SK-N-SH (cell line): ENCODE measurements at places on chromosomes 4 and X.

DNA sequence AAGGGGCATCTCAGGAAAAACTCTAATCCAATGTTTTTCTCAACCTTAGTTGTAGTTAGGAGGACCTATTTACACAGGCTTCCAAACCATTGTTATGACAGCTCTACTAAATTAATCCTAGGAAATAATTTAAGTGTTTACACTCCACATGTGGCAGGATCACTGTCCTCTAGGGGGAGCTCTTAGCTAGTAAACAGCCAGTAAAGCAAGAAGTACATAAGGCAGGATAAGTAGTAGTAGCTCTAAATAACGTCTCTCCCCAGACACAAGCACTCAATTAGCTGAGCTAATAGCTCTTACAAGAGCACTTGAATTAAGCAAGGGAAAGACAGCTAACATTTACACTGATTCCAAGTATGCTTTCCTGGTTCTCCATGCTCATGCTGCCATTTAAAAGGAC is 37.3 kb downstream of the NUDT11 start:
- DNase-seq, result no peak

DNA sequence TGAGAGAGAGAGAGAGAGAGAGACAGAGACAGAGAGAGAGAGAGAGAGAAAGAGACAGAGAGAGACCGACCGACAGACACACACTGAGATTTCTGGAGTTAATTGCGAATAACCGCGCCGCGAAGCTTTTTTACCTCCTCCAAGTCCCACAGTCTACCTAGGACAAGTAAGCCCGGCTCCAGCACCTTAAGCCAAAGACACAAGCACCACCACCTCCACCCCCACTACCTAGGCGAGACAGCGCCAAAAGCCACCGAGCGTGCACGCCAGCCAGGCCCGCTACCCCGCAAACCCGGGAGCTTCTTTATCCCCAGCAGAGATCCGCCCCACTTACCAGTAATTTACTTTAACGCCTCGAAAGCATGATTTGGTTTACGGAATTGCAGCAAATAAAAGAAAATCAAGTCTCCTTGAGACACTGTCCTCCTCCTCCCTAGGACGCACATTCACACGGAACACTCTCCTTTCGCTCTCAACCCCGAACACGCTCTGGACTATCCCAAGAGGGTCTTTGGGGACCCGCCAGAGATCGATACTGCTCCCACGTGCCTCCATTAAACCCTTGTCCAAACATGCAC is 649.6 kb upstream of the DIPK2B start:
- DNase-seq, result no peak

DNA sequence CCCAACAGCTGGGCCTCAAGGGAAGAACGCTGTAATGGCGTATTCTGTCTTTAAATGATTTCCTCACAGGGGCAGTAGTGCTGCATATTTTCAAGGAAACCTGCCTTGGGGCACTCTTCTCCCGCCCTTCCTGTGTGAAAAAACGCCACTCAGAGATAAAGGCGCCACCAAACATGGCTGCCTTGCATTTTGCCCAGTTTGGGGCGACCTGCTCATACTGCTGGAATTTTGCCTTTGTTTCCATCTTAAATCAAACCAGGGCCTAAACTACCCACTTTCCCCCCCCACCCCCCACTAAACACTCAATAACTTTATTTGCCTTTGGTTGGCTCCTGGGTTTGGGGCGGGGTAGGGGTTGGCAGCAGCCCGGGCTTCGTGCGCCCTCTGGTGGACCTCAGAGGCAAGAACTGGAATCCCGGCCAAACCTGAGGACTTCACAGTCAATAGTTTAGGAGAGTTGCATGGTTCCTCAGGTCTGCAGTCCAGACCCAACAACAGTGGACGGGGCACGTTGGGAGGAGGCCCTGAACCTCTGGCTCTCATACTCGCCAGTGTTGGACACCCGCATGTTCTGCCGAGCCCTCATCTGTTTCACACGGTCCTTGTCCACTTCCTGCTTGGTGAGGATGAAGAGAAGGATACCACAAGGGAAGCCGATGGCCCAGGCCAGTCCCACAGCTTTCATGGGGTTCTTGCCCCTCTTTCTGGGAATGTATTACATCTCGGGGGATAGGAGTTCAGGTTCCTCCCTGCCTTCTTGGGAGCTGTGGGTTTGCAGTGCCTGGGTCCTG is 220.1 kb upstream of the STK26 start:
- DNase-seq, result peak; percentile 71

- DNase-seq, result no peak
Observed at GRCh38 chr4:40825014-40825838, 75.5 kb downstream of the NSUN7 start.

- DNase-seq, result no peak
Observed at GRCh38 chr4:125060376-125060775, 254.4 kb upstream of the FAT4 start.

- DNase-seq, result no peak
Observed at GRCh38 chr4:140556372-140557085, 12.2 kb downstream of the UCP1 start.

- no peak for DNase-seq
Observed at GRCh38 chr4:15690020-15690809, 8.6 kb downstream of the FAM200B start.

GRCh38 chrX:17247144-17247543 is 127.9 kb upstream of the NHS start:
- no peak for DNase-seq

- DNase-seq, result no peak
Observed at GRCh38 chrX:19727887-19728648, 159.3 kb downstream of the SH3KBP1 start.

DNA sequence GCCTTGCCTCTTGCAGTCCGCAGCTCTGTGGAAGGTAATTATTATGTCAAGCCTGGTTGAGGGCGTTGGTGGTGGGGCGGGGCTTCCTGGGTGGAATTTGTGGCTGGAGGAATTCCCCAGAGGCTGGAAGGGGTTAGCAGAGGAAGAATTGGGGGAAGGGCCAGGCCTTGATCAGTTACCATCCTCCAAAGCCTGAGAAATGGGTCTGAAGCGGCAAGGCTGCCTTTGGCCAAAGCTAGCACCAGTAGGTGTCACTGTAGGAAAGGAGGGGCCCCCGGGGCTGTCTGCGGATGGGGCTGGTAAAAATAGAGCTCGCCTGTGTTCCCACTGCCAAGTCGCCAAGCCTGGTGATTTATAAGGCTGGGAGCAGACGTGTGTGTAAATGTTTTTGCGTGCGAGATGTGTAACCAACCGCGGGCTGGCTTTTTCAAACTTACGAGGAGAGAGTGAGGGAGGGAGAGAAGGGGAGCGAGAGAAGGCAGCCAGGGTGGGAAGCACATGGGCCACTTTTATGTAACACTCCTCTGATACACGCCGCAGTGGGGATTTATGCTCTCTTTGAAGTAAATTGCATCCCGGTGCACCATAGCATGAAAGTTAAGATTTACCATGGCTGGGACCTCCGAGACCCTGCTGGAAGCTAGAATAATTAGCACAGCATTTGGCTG is 367.0 kb downstream of the BCOR start:
- peak; percentile 63 for DNase-seq

DNA sequence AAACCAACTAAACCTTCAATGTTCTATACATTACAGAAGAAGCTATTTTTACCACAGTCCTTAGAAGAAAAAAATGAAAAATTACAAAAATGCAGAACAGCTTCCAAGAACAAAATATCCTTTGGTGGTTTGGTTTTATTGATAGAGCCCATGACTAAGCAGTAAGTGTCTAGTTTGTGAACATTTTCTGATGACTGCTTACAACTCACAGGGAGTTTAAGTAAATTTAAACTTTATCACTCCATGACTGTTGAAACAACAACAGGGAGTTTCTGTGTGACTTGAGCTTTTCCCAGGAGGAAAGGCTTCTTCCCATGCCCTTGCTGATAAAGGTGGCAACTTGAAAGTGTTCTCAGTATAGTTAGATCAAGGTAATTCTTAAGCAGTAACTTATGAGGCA is 2.9 kb downstream of the PF4 start:
- no peak for DNase-seq

GRCh38 chrX:130079824-130080406 is 30.4 kb downstream of the ELF4 start:
- peak; percentile 75 for DNase-seq

- DNase-seq, result no peak
Observed at GRCh38 chrX:15151267-15152186, 118.4 kb downstream of the ASB9 start.

- DNase-seq, result no peak
Observed at GRCh38 chr4:4775493-4776004, 83.9 kb upstream of the MSX1 start.

DNA sequence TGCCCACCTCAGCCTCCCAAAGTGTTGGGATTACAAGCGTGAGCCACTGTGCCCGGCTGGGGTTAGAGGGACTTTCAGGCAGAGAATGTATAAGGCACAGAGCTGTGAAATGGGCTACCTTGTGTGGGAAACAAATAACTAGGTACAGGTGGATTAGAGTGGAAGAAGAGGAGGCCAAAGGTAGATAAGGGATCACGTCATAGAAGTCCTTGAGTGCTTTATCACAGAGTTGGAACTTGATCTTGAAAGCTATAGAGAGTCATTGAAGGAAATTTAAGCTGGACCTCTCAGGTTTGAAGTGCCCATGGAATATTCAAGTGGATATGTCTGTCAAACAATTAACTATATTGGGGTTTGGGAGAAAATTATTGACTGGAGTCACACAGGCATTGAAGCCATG is 8.4 kb downstream of the N4BP2 start:
- no peak for DNase-seq

- DNase-seq, result no peak
Observed at GRCh38 chrX:121064579-121064978, 17.2 kb downstream of the GLUD2 start.

DNA sequence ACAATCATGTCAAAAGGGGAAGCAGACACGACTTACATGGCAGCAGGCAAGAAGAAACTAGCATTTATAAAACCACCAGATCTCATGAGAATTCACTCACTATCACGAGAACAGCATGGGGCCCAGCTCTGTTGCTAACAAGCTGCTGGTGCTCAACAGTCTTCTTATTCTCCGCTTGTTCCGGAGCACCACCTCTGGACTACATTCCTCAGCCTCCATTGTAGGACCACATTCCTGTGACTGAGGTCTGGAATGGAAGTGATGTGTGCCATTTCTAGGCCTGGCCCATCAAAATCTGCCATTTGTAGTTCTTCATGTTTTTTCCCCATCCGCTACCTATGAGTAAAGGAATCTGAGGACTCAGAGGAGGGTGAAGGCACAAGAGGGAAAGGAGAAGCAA is 111.5 kb upstream of the PTCHD1 start:
- DNase-seq, result no peak

GRCh38 chr4:6957994-6958393 is 48.4 kb downstream of the TBC1D14 start:
- peak; percentile 27 for DNase-seq

DNA sequence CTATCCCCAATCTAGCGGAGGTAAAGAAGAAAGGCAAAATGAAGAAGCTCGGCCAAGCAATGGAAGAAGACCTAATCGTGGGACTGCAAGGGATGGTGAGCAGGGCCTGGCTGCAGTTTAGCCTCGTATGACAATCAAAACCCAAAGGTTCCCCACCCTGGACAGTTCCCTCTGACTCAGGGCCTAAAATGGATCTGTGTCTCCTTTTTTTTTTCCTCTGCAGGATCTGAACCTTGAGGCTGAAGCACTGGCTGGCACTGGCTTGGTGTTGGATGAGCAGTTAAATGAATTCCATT is 986 bp downstream of the HDAC6 start:
- DNase-seq, result no peak

GRCh38 chr4:71609167-71609566 is 174.7 kb downstream of the GC start:
- DNase-seq, result no peak

DNA sequence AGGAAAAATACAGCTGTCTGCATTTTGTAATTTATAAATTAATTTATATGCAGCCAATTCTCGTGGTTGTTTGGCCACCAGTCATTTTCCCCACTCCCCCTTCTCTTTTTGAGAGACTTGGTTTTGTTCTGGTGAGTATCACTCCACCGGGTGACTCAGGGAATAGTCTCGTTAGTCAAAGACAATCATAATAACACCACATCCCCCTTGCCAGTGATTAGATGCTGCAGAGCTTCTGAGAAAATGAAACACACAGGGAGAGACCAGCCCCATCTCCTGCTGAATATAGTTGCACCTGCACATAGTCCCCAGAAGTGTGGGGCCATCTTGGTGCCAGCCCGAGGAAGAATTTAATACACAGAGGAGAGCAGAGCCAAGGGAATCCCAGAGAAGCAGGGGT is 8.0 kb upstream of the FNIP2 start:
- no peak for DNase-seq

DNA sequence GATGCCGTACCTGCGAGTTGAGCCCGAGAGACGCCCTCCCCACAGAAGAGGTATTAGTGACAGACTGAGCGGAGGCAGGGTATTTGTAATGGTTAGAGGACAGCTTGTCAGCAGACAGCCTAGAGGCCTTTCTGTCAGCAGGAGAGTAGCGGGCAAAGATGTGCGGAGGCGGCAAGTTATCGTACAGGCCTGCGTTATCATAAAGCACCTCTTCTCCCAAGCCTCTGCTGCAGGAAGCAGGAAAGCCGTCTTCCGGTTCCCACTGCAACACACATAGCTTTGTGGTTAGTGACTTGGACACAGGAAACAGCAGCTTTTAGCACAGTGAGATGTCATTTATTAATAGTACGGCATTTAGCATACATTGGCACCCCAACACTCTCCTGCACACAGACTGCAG is 158.3 kb downstream of the AFAP1 start:
- no peak for DNase-seq

GRCh38 chr4:107213410-107213809 is 177.3 kb upstream of the DKK2 start:
- peak; percentile 65 for DNase-seq

DNA sequence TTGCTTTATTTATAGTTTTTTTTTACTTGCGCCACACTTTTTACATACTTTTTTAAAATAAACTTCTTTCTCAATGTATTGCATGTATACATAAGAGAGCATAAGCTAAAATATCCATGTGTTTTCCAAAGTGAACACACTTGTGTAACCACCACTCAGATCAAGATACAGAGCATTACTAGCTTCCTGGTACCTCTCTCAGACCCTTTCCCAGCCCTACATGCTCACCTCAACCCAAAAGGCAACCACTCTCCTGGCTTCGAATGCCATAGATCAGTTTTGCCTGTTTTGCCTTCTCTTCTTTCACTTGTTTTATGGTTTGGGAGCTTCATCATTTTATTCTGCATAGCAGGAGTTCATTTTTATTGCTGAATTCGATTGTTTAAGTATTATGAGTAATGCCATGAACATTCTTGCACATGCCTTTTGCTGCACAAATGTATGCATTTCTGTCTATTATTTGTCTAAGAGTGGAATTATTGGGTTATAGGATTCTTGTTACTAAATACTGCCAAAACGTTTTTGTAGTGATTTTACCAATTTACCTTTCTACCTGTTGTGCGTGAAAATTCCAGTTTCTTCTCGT is 45.9 kb upstream of the NUDT6 start:
- DNase-seq, result no peak
